ENCODE measurements at places on chromosomes 13 and 19.

- DNase-seq, result no peak
Observed at GRCh38 chr19:47723581-47723940, 10.3 kb downstream of the EHD2 start.

DNA sequence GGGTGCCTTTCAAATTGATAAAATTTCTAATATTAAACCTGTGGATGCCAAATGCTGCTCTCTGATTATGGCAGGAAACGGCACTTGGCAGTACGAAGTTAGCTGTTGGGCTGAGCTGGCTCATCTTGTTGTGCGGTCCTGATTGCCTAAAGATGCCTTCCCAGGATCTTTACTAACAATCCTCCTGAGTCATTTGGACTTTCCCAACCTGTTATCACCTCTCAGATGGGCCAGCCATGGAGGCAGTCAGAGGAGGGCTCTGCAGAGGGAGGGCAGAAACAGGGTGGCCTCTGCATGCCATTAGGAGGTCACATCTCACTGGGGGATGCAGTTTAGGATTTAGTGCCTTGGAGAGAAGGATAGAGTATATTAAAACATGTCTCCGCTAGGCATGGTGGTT lies 27.3 kb downstream of the ALOX5AP start:
- no peak for DNase-seq

GRCh38 chr19:42362891-42363440 lies 27.1 kb downstream of the CNFN start:
- no peak for DNase-seq

DNA sequence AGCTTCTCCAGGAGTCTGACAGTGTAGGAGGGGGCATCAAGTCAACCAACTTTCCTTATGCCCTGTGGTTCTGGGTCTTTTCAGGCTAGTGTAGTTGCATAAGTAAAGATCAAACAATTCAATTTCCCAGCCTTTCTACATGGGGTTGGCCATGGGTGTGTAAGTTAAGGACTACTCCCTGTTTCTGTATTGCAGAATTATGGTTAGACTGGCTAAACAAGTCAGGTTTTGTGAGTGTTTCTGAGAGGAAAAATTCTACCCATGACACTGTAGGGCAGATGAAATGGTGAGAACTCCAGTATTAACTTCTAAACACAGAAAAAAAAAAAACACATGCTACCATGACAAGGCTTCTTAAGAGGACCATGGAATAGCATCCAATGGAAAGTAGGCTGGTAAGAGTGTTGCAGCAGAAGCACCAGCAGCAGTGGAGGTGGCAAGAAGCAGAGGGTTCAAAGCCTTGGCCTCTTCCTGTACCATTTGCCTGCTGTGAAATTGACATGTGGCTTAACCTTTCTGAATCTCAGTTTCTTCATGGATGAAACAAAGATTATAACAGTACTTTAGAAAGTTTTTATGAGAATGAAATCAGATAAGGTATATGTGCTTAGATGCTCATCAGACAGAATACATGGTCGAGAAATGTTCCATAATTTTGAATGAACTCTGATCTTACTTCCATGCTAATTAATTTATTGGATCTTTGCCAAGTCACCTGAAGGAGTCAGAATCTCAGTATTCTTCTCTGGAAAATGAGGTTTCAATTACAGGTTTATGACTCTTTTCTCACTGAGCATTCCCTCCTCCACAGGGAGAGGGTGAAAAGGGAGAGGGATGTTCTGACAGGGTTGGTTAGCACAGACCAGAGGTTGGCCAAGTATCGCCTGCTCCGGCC lies 11.4 kb upstream of the SCEL start:
- no peak for DNase-seq

GRCh38 chr13:93867481-93867880 lies 612.0 kb downstream of the DCT start:
- DNase-seq, result no peak

GRCh38 chr19:41869374-41869955 lies 7.6 kb upstream of the CD79A start:
- DNase-seq, result no peak

DNA sequence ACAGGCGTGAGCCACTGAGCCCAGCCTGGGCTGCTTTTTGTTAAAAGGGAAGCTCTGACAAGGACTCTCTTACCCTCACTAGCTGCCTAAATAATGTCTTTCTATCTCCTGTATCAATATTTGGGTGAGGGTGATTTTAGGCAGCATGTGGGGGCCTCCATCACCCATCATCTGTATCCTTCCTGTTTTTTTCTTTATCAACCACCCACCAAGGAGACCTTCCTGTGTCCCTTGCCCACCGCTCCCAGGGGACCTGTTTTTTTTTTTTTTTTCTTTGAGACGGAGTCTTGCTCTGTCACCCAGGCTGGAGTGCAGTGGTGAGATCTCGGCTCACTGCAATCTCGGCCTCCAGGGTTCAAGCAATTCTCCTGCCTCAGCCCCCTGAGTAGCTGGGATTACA lies 5.4 kb upstream of the NDUFB7 start:
- no peak for DNase-seq

DNA sequence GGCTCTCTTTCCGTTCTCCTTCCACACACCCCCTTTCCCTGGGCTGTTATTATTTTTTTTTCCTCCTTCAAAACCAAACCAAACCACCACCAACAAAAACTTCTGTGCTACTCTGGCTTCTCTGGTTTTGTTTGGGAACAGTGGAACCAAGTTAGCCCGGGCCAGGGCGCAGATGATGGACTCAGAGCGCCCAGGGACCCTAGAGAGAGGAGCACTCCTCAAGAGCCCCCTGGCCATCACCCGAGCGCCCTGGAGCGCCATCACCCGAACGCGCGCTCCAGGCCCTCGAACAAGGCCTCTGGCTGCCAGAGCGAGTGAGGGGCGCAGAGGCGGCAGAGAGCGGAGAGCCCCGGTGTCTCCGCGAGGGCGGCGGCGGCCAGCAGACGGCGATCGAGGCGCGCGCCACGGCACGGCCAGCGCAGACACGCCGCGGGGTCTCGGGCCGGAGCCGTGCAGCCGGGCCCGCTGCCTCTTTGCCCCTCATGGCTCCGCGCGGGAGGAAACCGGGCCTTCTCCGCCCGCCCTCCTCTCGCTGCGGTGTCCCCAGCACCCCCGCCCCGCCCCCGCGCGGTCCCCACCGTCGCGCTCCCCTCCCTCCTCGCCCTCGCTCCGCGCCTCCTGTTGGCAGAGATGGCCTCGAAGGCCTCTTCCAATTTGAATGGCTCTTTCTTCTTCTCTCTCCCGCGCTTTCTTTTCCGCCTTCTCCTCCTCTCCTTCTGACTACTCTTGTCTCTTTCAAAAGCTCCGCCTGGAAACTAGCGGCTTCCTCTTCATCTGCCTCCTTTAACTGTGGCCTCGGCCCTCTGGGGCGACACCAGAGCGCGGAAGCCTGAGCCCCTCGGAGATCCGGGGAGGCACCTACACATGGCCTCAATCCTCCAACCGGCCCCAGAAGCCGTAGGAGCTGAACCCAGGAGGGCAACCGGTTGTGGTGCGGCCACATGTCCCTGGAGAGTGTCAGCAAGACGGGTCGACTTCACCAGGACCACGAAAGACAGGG lies 4.1 kb upstream of the SOX1 start:
- DNase-seq, result no peak

DNA sequence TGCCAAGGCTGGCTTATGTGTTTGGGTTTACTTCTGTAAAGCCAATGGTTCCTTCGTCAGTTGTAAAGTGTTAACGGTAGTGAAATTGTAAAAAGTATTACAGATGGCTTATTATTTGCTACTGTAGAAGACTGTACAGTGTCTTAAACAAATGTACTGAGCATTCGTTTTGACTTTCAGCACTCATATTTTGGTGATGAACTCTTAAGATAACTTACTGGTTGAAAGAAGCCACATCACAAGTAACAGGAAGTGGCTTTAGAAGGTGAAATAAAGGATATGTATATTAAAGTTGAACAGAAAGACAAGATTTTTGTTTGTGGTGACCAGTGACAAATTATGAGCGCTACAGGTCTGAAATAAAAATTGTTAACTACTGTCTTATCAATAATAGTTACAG lies 64.2 kb downstream of the URI1 start:
- no peak for DNase-seq

DNA sequence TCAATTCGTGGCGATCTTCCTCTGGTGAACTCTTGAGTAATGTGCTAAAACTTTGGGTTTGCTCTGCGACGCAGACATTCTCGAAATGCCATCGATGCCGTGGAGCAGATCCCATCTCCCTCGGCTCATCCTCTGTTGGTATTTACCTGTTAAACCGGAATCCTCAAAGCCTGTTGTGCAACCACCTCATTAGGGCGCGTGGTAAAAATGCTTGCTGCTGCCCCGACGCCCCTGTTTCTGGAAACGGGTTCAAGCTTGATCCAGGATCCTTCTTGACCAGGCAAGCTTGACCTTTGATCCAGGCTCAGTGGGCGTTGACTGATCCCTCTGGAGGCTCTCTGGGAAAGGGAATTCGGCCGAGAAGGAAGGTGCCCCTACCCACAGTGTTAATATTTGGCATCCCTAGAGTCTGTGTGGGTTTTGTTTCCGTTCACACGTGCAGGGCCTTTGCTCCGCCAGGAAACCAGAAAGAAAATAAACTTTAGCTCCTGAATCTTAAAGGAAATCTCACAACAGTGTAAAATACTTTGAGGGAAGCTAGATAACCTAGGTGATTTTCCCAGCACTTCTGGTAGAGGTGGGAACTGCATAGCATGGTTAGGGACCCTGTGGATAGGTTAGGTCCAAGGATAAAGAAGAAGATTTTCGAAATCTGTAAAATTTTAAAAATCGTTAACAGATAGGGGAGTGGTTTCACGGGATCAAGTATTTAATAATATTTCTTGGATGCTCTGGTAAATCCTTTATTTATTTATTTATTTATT lies 1.1 kb downstream of the LSM14A start:
- no peak for DNase-seq

DNA sequence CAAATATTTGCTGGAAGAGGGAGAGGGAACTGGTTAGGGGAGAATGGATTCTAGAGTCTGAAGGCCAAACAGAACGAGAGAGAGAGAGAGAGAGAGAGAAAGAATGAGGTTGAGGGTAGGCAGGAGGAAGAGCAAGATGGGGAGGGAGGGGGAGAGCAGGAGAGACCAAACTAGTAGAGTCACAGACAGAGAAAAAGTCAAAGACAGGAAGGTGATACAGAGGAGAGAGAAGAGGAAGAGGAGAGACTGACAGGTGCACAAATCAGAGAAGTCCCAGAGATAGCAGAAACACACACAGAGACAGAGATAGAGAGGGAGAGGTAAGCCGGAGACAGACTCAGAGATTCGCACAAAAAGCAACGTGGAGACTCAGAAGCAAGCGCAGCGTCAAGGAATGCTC lies 5.6 kb upstream of the CACNG6 start:
- DNase-seq, result no peak

DNA sequence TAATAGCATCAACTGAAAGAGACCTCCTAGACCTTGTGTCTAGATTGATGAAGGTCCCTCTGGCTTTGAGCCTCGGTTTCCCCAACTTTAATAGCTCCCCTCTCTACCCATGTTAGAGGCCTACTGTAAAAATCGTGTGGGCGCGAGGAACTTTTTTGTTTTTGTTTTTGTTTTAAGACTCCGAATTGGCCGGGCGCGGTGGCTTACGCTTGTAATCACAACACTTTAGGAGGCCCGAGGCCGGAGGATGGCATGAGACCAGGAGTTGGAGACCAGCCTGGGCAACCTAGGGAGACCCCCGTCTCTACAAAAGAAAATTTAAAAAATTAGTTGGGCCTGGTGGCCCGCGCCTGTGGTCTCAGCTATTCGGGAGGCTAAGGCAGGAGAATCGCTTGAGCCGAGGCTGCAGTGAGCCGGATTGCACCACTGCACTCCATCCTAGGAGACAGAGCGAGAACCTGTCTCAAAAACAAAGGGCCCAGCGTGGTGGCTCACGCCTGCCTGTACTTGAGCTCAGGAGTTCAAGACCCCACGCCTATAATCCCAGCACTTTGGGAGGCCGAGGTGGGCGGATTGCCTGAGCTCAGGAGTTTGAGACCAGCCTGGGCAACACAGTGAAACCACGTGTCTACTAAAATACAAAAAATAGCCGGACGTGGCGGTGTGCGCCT lies 858 bp upstream of the PPP6R1 start:
- DNase-seq, result no peak

GRCh38 chr13:67630640-67631039 lies 400.5 kb upstream of the PCDH9 start:
- no peak for DNase-seq

DNA sequence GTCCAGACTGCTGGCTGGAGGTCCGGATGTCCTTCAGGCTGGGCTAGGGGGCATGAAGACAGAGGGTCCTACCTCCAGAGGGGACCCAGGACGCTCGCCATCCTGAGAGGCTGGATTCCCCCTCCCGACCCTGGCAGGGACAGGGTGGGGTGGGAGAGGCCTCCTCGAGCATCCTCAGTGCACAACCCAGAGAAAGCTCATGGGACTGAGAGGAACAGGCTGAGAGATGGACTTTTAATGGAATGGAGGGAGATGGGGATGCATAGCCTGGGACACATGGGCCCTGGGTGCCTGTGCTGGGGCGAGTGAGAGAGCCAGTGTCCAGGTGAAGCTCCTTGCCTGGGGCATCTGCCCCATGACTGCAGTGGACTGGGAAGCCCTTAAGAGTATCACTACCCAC lies 3.1 kb downstream of the ACTL9 start:
- no peak for DNase-seq

GRCh38 chr13:50668049-50668448 lies 175.4 kb downstream of the DLEU7 start:
- DNase-seq, result no peak

Data from activated CD4-positive, alpha-beta T cell treated with anti-CD3 and anti-CD28 coated beads, Interleukin-2, amount 50 U/mL, for 4 hours (primary cell).